ENCODE measurements at places on chromosomes 7 and 10.

DNA sequence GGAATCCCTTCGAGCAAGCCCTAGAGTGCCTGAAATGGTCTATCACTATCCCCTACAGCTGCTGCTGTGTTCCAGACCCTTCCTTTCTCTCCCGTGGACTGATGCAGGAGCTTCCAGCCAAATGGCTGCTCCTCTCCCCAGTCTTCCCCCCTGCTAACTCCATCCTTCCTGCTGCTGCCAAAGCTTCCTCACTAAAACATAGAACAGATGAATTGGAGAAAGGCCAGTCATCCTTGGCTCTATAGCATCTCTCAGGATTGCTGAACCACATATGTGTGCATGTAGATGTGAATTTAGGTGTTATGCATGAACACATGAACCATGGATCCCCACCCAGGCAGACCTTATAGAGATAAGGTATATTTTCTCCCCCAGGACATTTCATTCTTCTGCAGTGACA lies 60.7 kb downstream of the GPR26 start:
- no peak for DNase-seq

DNA sequence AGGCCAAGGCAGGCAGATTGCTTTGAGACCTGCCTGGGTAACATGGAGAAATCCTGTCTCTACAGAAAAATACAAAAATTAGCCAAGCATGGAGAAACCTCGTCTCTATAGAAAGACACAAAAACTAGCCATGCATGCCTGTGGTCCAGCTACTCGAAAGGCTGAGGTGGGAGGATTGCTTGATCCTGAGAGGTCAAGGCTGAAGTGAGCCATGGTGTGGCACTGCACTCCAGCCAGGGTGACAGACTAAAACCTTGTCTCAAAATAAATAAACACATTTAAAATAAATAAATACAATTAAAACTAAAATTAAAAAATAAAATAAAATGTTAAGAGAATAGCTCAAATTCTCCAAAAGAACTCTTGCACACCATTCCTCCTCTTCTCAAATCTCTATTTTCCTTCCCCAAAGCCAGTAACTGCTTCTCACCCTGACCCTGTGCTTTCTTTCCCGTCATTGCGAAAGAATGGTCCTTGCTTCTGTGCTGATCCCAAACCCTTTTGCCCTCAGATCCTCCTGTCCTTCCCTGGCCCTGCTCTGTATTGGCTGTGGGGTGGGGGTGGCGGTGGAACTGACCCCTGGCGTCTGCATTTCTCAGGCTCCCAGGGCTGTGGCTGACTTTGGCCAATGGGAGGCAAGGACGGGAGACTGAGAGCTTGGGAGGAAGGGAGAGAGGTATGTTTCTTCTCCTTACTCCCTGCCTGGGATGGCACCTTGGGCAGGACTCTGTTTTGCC lies 12.4 kb downstream of the SRGN start:
- DNase-seq = no peak

DNA sequence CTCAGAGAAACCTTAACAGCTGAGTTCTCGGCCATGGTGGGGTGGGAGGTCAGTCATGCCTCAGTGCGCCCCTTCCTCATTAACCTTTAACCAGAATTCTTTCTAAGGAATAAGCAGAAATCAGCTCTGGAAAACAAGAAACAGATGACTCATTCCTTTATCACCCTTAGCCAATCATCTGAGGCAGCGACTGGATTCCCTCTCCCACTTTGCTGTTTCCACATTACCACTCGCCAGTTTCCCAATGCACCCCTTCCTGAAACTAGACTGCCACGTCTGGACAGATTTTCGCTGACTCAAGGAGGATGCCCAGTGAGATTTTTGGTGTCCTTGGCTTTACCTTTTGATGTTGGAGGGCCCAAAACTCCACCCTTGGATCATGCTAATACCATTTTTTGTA lies 223.8 kb downstream of the PLXDC2 start:
- no peak for DNase-seq

DNA sequence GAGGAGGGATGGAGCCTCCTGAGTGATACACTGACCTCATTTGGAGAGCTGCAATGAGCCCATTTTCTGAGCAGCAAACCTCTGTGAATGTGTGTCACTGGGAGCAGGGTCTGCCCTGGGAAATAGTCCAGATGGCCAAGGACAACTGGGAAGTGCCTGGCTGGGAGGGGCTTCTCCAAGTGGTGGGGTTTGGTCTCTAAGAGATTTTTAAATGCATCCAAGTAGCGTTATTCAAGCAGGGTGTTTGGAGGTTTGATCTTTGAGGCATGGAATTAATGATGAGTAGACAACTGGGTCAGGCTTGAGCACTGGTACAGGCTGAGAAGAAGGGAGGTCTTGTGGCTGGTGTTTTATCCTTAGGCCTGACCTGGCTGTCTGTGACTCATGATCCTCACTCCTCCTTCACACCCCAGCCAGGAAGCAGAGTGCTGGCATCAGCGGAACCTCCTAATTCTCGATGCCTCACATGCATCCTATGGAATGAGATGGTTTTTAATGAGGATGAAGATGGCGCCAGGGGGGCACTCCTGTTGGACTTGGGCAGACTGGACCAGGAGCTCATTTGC lies 3.3 kb downstream of the GOLGA7B start:
- no peak for DNase-seq
